ENCODE measurements at places on chromosomes 12 and 14.
A peak's percentile ranks its signal among the peaks of the same experiment; 100 is the strongest.

DNA sequence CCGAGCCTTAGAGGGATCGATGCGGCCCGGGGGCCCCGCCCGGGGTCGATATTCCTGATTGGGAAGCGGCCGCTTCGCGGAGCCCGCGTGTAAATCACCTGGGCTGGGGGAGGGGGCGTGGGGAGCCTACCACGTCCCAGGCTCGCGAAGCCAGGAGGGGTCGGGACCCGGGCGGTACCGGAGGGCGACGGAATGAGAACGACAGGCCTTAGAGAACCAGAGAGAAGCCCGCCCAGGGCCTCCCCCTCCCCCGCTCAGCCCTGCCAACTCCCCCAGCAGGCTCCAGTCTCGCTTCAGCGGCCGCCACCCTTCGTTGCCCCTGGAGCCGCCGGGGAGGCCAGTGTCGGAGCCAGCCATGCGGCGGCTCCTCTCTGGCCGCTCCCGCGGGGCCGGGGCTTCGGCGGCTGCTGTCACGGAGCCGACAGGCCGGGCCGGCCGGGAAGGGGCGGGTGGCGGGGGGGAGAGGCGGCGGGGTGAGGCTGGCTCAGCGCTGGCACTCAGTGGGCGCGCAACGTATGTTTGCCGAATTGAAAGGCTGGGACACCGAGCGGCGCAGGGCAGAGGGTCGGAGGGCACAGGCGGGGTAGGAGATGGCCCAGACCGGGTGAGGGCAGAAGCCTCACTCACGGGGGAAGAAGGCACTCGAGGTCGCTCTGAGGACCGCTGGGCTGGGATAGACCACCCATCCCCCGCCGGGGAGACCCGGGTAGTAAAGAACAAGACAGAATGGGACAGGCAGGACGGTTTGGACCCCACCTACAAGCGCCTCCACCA is 1.4 kb upstream of the DNAJC22 start:
- DNase-seq, result no peak

DNA sequence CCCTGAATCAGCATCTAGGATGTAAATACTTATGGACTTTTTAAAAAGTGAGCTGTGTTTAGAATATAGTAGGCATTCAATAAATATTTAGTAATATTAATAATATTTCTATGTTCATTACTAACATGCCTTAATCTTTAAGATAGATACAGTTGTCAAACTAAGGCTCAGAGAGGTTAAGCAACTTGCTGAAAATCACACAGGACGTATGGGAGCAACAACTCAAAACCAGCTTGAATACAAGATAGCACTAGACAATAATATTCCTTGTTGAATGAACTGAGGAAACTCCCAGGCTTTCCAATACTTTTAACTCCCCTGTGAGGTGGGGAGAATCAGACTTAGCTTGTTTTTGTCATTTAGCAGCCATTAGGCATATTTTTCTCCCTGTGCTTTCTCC is 45.3 kb downstream of the LLPH start:
- no peak for DNase-seq

- DNase-seq, result peak; percentile 0
Measured at GRCh38 chr12:43758247-43758727, 303 bp downstream of the PUS7L start.

GRCh38 chr12:49260571-49261363 is 4.1 kb upstream of the TUBA1C start:
- DNase-seq, result no peak

DNA sequence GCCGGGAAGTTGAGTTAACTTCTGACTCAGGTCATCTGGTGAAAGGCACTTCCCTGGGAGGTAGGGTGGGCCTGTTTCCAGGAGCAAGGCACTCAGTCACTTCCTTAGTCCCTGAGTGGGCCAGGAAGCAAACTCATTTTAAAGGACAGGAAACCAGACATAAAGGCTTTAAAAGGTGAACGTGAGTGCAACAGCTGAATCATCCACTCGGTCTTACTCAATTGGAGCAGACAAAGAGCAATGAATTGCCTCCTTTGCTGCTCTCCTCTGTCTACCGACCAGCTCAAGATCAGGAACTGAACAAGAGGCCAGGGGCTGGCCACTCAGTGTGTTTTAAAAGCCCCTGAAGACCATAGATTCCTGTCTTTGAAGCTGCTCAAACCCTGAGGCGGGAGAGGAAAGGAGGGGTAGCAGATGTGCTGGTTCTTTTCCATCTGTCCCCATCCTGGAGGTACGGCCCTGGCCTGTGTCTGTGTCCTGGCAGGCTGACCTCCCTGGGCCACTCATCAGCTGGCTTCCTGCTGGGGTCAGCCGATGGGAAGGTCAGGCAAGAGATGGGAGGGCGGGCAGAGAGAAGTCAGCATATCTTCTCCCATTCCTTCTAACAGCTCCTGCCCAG is 148.9 kb downstream of the PPM1H start:
- peak; percentile 84 for DNase-seq

GRCh38 chr12:47270782-47271664 is 191.3 kb upstream of the AMIGO2 start:
- peak; percentile 80 for DNase-seq

GRCh38 chr14:92465353-92466055 is 48.1 kb upstream of the RIN3 start:
- DNase-seq, result no peak

- no peak for DNase-seq
Measured at GRCh38 chr12:5503774-5504173, 71.9 kb downstream of the NTF3 start.

DNA sequence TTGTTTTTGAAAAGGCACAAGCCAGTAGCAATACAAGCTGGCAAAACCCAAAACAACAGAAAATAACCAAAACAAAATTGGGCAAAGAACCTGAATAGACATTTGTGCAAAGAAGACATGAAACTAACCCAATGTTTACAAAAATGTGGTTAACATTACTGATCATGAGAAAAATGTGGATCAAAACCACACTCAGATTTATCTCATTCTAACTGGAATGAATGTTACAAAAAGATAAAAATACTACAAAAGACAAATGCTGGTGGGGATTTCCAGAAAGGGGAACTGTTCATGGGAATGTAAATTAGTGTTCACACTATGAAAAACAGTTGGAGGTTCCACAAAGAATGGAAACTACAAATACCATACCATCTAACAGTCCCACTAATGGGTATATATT is 26.6 kb downstream of the ASCL4 start:
- no peak for DNase-seq

- DNase-seq, result peak; percentile 67
Measured at GRCh38 chr12:46998811-46999368, 80.5 kb upstream of the PCED1B start.

GRCh38 chr12:90729736-90730135 is 225.2 kb downstream of the CCER1 start:
- no peak for DNase-seq

DNA sequence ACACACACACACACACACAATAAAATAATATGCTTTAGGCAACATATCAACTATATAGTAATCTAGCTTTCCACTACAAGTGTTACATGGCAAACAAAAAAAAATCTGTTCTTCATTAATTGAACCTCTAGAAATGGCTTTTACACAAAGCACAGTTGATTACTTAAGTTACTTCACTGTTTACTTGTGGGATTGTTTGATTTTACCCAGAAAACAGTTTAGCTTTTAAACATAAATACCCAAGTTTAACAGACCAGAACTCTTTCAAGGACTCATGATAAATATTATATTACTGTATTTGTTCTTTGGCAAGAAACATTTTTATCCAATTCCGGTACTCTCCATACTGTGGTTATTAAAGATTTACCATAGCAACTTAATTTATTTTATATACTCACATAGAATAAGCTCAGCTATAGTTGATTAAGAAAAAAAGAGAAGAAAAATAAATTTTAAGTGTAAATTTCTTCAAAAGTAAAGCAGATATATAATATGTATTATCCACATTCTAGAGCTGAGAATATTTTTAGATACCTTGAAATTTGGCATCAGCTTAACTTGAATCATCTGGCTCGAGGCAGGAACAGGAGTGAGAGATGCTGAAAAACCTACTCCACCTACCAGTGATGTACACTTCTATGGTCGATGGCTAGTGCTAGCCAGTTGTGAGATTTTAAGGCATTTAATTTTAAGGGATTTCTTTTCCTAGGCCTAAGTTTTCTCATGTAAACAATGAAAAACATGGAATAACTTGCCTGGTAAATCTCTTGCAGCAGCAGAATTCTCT is 126.0 kb downstream of the BTG1 start:
- no peak for DNase-seq

- no peak for DNase-seq
Measured at GRCh38 chr14:76760331-76761135, 735 bp upstream of the VASH1 start.

DNA sequence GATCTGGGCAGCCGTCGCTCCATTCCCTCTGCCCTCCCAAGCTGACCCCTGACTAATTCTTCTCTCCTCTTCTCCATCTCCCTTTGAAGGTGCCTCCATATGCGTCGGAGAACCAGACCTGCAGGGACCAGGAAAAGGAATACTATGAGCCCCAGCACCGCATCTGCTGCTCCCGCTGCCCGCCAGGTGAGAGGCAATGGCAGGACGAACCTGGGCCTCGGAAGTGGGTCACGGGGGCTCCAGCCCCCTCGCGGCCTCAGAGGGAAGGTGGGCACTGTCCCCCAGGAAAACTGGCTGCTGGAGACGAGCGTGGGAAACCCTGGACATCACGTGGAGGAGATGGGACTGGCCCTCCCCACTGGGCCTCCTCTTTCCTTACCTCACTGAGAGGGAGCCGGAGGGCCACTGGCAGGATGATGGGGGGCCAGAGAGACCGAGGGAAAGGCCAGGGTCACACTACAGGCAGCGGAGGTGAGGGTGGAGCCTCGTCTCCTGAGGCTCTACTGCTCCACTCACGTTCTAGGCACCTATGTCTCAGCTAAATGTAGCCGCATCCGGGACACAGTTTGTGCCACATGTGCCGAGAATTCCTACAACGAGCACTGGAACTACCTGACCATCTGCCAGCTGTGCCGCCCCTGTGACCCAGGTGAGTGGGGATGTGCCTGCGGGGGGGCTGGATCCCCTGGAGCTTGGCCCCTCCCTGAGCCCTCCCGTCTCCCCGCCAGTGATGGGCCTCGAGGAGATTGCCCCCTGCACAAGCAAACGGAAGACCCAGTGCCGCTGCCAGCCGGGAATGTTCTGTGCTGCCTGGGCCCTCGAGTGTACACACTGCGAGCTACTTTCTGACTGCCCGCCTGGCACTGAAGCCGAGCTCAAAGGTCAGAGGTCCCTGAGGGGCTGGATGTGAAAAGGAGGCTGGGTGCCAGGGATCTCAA is 806 bp downstream of the LTBR start:
- DNase-seq, result no peak

DNA sequence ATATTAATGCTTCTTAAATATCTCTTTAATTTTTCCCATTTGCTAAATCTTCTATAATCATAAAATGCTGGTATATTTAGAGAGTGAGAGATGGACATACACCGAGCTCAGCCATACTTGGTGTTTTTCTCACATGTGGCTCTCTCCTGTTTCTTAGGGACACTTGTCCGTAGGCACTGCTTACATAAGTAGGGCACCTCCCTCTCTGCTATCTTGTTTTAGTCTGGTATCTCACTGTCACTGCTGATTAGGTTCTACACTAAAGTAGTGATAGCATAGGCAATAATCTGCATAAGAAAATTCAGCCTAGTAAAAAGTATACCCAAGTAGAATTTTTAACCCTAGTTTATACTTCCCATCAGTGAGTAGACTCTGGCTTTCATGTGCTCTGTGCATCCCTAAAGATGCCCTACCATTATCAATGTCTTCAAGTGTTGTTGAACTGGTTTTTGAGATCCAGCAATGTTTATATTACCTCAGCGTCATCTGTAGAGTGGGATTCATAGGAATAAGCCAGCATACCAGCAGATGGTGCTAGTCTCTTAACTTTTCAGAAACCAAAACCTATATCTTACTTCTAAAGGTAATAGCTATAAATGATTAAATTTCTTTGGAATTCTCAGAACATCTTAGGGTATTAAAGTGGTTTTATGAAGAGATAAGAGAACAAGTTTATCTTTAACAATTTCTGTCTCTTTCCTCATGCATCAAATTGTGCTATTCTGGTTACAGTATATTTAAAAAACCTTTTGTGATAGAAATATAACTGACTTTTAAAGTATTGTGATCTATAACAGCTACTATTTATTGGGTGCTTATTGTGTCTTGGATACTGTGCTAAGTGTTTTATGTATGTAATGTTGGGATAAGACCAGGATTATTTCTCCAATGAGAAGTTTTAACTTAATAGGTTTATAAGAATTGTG is 32.9 kb downstream of the ARID2 start:
- no peak for DNase-seq

DNA sequence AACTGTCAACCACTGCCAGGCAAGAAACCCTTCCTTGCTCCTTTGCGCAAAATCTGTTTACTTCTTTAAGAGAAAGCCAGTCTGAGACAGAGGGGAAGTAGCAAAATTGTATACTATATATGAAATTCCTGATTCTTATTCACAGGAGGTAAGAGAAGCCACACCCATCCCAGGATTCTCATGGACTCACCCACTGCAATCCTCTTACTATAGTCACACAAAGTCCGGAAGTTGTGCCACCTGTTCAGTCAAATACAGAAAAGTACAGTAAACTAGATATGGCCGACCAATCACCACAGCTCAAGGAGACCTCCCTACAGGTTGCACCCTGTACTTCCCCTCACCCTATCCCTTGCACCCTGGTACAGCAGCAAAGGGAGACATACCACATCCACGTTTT is 2.9 kb downstream of the PRMT5 start:
- no peak for DNase-seq

GRCh38 chr14:94423453-94424056 is 29.0 kb downstream of the SERPINA11 start:
- no peak for DNase-seq

- no peak for DNase-seq
Measured at GRCh38 chr14:85363358-85363757, 166.6 kb upstream of the FLRT2 start.

DNA sequence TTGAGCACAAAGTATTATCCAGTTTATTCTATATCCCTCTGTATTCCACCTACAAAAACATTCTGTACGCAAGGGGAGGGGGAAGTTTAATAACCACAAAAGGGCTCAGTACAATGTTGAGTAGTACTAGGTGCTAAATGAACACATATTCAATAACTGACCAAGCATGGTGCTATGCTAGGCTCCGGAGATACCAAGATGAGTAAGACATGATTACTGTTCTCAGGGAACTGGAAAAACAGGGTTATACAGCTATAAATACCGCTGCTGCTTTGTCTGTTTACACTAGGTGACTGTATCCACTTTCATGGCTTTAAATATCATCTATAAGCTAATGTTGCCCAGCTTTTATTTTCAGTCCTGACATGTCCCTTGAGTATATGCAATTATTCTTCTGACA is 135.8 kb downstream of the INSM2 start:
- DNase-seq, result no peak

DNA sequence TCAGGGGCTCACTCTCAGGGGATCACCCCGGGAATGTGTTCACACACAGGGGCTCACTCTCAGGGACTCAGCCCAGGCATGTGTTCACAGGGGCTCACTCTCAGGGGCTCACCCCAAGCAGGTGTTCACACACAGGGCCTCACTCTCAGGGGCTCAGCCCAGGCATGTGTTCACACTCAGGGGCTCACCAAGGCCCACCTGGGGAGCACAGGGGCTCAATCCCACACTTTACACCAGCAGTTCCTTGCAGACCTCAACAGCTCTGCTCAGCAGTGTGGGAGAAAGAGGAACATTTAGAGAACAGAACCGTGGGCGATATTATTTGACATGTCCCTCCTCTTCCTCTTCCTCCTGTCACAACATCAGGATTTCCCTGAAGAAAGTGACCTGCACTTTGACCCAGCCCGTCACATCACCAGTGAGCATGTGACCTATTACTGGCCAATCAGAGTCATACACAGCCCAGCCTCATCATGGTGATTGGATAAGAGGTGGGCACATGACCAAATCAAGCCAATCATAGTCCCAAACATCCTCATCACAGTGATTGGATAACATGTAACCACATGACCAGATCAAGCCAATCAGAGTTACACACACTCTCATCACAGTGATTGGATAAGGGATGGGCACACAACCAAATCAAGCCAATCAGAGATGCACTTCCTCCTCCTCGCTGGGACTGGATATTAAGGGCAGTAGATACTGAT is 359.4 kb upstream of the SFSWAP start:
- DNase-seq, result no peak

Data from epithelial cell of proximal tubule (primary cell).